Activated T-helper 17 cell treated with anti-CD3 and anti-CD28 coated beads, Interleukin-2, amount 50 U/mL, for 72 hours (primary cell): ENCODE measurements at places on chromosomes 16 and 17.

GRCh38 chr16:71205482-71206131 lies 24.9 kb downstream of the HYDIN start:
- H3K27me3 ChIP-seq, result peaks cover 57% of the 10 kb centered on the region
- no peaks in the 10 kb centered on the region for H3K4me1 ChIP-seq
- H3K4me3 ChIP-seq, result no peak overlapping the region
- no peaks in the 10 kb centered on the region for H3K36me3 ChIP-seq
- no peak overlapping the region for H3K27ac ChIP-seq
- no peak for ATAC-seq

DNA sequence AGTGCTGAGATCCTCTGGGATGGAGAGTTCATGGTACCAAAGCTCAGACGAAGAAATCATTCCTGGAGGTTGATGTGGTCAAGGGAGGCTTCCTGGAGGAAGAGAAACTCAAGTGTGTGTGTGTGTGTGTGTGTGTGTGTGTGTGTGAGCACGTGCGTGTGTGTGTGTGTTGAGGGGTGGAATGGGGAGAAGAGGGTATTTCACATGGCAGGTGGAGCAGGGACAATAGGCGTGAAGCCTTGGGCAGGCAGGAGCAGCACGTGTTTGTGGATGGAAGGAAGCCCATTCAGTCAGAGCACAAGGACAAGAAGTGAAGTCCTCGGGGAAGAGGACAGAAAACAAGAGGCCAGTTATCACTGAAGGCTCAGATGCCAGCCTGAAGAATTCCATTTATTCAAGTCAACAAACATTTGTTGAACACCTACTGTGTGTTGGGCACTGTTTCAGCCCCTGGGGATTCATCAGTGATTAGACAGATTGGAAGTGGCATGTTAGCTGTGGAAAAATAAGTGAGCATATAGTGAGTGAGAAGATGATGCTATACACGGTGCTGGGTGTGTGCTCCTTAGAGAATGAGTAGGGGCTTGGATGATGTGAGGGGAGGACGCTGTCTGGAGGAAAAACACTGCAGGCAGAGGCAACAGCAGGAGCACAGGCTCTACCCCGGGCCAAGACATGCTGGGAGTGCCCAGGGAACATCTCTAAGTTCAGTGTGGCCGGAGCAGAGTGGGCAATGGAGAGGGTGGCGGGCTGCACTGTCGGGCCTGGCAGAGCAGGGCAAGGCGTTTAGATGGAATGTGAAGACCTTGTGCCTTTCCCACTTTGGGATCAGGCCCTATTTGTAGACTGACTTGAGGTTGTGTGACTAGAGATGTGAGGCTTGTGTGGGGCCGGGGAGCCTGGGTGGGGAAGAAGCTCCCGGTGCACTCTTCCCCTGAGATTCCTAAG lies 267.1 kb downstream of the CBLN1 start:
- H3K4me3 ChIP-seq, result no peak overlapping the region
- H3K36me3 ChIP-seq, result no peaks in the 10 kb centered on the region
- H3K27ac ChIP-seq, result no peak overlapping the region
- H3K4me1 ChIP-seq, result no peaks in the 10 kb centered on the region

- ATAC-seq, result no peak
- H3K36me3 ChIP-seq, result peaks cover 56% of the 10 kb centered on the region
- H3K4me1 ChIP-seq, result peaks cover 25% of the 10 kb centered on the region
- H3K27me3 ChIP-seq, result no peaks in the 10 kb centered on the region
Measured at GRCh38 chr17:40224718-40225550, 5.8 kb downstream of the WIPF2 start.

- H3K36me3 ChIP-seq, result no peaks in the 10 kb centered on the region
- ATAC-seq, result no peak
- H3K4me1 ChIP-seq, result no peaks in the 10 kb centered on the region
Measured at GRCh38 chr17:38619451-38619795, 13.7 kb upstream of the SRCIN1 start.

DNA sequence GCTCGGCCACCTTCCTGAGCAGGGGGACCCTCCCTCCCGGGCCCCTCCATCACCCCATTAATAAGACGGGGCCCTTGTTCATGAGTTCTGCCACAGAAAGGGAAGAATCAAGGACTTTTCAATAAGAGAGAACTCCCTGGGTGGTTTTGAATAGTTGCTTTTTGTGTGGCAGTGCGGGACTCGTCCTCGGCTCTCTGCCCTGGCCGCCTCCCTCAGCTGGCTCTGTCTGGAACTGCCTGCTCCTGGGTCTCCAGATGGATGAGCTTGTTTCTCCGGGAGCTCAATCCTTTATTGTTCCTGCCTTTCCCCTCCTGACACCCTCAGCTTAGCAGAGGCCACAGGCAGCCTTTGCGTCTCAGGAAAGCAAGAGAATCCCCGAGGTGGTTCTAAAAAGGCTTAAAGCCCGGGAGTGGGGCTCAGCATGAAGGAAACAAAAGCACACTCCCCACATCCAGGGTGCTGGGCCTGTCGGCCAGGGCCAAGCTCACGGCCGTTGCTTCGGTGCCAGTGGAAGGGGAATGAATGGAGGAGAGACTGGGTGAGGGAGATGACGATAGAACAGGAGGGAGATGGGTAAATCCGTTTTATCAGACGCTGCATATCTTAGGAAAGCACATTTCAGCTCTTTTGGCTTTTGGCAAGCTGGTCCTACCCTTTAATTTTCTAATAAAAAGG lies 60.2 kb downstream of the RAI1 start:
- H3K36me3 ChIP-seq, result no peaks in the 10 kb centered on the region
- peak overlapping the region; percentile 65 for H3K27ac ChIP-seq
- peaks cover 4% of the 10 kb centered on the region for H3K4me1 ChIP-seq
- H3K4me3 ChIP-seq, result peak overlapping the region; percentile 42
